ENCODE measurements at places on chromosomes 3 and 15. TPM values are rescaled to one million over a fixed set of nuclear protein-coding genes. Genes with fewer than 3 reads are reported as not detected.

Gene NAALADL2
- total RNA-seq, result 1.2 TPM

Gene ITGB5
- 257 TPM for total RNA-seq

Gene PPP1R2
- total RNA-seq, result 62.1 TPM

Gene GPR149
- total RNA-seq, result not detected

Gene OR5H14
- total RNA-seq, result not detected

Gene AGTR1
- total RNA-seq, result not detected

Gene HYKK
- total RNA-seq, result 0.98 TPM

Gene PRR23A
- total RNA-seq, result not detected

Gene APOD
- 2.7 TPM for total RNA-seq

Gene ARF4
- total RNA-seq, result 99.3 TPM

Gene TIMP4
- total RNA-seq, result not detected

Gene CADPS
- total RNA-seq, result 0.03 TPM
